NCI-H2081 treated with DMSO at 0.1 percent for 48 hours (cell line): ENCODE measurements at places on chromosomes 16 and 17.

GRCh38 chr16:65523283-65523944, 401.6 kb upstream of the CDH11 start:
- DNase-seq: no peak

GRCh38 chr17:35160354-35161201, 13.0 kb downstream of the UNC45B start:
- no peak for DNase-seq

GRCh38 chr17:38421171-38421841, 7.0 kb upstream of the ARHGAP23 start:
- no peak for DNase-seq

DNA sequence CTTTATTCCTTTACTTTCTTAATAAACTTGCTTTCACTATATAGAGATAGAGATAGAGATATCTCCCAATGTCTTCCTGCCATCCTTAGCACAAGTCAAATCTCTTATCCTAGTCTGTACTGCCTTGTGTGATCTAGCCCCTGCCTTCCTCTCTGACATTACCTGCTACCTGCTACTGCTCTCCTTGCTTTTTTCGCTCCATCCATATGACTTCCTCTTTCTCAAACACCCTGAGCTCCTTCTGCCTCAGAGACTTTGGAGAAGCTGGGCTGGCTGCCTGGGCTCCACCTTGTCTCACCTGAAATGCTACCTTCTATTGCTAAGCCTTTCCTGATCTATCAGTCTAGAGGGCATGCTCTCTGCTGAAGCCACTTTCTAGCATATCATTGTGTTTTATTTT, 24.7 kb upstream of the WSB1 start:
- DNase-seq: no peak

DNA sequence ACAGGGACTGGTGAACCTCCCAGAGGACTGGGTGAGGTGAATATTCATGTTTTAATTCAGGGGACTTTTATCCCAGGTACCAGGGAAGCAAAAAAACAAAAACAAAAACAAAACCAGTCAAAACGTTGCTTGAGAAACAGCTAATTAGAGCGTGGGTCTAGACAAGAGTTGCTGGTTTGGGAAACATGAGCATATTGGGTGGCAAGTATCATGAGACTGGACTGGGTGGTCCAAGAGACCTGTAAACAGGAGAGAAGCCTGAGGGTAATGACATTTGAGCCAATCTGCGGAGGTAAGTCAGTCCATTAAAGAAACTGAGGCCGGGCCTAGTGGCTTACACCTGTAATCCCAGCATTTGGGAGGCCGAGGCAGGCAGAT, 11.5 kb upstream of the BPTF start:
- no peak for DNase-seq

- DNase-seq: no peak
Measured at GRCh38 chr16:88434746-88435145, 18.3 kb upstream of the ZFPM1 start.

DNA sequence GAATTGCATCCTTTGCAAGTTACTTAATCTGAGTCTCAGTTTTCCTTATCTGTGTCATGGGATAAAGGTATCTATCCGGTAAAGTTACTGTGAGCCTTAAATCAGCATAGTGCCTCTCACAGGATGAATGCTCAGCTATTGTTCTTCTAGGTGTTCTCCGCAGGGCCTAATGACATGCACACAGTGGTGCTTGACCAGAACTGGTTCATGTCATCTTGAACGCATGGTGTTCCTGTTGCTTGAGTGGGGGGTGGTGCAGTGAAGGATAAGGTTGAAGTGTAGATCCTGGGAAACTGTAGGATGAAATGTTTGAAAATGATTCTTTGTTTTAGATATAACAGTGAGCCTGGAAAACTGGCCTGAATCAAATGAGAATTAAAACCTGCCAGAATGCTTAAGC, 4.0 kb downstream of the KRT40 start:
- no peak for DNase-seq

GRCh38 chr17:1956134-1956533, 69.0 kb downstream of the RTN4RL1 start:
- DNase-seq: no peak

DNA sequence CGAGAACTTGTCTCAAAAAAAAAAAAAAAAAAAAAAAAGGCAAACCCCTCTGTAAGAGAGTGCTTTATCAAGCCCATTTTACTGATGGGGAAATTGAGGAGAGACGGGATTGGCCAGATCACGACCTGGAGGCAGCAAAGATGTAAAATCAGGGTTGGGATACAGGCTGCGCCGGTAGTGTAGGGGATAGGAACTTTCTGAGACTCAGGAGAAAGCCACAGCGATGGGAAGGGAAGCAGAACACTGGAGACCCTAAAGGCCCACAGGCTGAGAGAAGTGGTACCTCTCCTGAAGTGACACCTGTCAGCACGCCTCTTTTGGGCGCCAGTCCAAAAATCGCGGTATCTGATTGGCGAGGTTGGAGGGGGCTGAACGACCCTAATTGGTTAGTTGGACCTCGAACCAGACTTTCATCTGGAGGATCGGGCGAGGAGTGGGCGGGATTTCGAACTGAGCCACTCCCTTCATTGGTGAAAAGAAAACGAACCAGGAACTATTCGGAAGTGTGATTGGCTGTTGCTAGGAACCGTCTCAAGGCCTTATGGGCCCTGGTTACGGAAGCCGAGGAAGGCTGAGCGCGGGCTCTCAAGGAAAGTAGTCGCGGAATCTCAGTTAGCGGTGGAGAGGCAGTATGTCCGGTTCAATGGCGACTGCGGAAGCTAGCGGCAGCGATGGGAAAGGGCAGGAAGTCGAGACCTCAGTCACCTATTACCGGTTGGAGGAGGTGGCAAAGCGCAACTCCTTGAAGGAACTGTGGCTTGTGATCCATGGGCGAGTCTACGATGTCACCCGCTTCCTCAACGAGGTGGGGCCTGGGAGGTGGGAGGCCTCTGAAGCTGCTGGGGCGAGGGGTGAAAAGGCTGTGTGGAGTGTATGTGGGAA, at the start of gene CYB5B:
TSS of gene CYB5B (plus strand) at position 567 of the 882 bp plus-strand sequence. CDS start at position 632, 65 bp downstream.
- DNase-seq: peak; percentile 93

GRCh38 chr16:9034056-9034455, 57.4 kb upstream of the HAPSTR1 start:
- DNase-seq: no peak

GRCh38 chr17:77377710-77378235, 237.0 kb downstream of the SEC14L1 start:
- no peak for DNase-seq

DNA sequence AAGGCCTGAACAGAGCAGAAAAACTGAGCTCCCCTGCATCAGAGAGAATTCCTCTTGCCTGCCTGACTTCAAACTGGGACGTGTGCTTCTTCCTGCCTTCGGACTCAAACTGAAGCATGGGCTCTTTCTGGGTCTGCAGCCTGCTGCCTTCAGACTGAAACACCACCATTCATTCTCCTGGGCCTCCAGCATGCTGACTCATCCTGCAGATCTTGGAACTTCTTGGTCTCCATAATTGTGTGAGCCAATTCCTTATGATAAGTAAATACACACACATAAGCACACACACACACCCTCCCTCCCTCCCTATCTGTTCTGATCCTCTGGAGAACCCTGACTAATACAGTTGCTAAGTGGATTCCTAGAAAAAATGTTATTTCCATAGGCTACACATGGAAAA, 874.3 kb upstream of the EEF2KMT start:
- DNase-seq: no peak

DNA sequence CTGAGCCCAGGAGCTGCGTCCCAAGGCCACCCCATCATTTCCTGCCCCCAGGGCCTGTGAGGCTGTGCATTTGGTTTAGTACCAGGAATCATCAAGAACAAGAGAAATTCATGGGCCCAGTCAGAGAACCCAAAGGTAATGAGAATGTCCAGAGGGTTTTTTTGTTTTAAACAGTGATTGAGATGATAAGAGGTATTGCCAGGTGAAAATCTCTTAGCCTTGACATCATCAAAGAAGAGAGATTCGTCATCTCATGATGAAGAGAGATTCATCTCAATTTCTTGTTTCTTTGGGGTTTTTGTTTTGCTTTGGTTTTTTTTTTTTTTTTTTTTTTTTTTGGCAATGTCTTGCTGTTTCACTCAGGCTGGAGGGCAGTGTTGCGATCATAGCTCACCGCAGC, 170.6 kb upstream of the CACNG5 start:
- DNase-seq: no peak

DNA sequence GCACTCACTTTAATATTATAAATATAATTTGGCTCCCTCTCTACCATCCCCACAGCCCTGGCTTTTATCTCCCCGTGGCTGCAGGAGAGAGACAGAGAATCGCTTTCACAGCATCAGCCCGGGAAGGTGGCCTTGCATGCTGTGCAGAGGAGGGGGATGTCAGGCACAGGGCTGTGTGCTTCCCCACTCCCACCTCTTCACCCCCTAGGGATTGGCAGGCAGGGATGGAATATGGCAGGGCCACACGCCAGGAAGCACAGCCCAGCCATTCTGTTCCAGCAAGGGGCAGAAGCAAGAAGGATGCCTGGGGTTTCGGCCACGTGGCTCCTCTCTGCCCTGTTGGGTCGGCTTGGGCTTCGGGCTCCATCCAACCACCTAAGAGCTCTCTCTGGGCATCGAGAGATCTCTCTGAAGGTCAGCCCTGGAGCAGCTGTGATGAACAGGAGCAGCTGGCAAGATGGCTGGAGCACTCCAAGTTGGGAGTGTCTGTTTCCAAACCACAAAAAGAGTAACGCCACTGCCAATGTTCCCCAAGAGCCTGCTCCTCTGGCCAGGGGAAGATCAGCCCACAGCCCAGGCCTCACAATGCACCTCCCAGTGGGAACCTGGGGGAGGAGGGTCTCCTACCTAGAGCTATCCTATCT, 223.2 kb downstream of the C16orf78 start:
- DNase-seq: no peak

- no peak for DNase-seq
Measured at GRCh38 chr16:920051-920681, 50.6 kb downstream of the LMF1 start.

DNA sequence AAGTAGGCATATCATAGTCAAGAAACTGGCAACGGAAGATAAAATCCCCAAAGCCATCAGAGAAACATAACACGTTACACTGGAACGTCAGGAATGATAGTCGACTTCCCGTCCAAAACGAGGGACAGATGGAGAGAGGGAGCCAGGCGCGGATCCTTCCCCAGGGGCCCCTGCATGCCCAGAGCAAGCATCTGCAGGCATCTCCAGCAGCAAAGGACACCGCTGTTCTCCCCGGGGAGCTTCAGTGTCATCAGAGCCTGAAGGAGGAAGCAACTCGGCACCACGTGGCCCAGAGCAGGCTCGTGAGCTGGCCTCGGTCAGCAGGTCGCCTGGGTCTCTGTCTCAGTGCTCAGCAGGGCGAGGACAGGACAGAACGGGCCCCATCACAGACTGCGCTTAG, 50.1 kb downstream of the LMF1 start:
- no peak for DNase-seq

GRCh38 chr16:16015849-16016248, 66.4 kb downstream of the ABCC1 start:
- no peak for DNase-seq

DNA sequence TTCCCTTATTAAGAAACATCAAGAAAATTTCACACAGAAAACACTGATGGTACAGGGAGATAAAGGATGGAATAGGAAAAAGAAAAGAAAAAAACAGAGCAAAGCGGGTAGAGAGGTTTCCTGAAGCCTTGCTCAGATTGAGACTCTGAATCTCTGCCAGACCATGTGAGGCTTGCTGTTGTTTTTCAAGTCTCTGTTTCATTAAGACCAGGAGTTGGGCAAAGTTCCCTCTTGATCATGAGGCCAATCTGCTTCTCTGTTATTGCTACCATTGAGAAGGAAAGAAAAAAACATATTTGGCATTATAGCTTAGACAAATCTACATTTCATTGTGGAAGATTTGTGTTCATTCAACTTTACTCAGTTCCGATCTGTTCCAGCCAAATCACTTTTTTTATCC, 201.6 kb upstream of the SOX9 start:
- DNase-seq: no peak

DNA sequence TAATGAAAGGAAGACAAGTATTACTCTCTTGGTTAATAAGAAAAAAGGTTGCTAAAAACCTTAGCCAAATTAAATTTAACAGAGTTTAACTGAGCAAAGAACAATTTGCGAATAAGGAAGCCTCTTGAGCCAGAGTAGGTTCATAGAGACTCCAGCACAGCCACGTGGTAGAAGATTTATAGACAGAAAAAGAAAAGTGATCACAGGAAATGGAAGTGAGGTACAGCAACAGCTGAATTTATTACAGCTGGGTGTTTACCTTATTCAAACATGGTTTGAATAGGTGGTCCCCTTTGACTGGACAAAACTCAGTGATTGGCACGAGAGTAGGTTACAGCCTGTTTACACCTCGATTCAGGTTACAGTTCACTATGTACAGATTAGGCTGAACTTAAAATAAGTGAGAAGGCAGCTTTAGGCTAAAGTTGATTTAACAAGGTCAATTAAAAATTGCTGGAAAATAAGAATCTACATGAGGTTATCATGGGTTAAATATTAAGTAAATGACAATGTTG, 3.3 kb upstream of the CCL15 start:
- no peak for DNase-seq

DNA sequence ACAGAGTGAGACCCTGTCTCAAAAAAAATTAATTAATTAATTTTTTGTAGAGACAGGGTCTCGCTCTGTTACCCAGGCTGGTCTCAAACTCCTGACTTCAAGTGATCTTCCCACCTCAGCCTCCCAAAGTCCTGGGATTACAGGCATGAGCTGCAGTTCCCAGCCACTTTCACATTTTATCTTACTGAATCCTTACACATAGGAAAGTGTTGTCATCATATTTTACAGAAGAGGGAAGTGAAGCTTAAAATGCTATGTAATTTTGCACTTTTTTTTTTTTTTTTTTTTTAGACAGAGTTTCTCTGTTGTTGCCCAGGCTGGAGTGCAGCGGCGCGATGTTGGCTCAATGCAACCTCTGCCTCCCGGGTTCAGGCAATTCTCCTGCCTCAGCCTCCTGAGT, 21.1 kb upstream of the ZNF629 start:
- no peak for DNase-seq

- no peak for DNase-seq
Measured at GRCh38 chr16:14491861-14492529, 138.1 kb downstream of the PARN start.

DNA sequence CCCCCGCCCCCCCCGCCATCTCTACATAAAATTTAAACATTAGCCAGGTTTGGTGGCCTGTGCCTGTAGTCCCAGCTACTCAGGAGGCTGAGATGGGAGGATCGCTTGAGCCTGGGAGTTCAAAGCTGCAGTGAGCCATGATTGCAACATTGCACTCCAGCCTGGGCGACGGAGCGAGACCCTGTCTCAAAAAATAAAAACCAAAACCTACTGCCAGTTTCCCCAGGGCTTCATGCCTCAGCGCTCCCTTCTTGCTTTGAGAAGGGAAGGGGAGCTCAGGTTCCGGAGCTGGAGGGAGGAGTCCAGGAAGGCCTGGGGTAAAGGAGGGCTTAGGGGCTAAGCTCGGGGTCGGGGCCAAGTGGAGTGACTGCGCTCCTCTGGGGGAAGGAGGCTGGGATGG, 20.5 kb downstream of the PLCD3 start:
- no peak for DNase-seq

DNA sequence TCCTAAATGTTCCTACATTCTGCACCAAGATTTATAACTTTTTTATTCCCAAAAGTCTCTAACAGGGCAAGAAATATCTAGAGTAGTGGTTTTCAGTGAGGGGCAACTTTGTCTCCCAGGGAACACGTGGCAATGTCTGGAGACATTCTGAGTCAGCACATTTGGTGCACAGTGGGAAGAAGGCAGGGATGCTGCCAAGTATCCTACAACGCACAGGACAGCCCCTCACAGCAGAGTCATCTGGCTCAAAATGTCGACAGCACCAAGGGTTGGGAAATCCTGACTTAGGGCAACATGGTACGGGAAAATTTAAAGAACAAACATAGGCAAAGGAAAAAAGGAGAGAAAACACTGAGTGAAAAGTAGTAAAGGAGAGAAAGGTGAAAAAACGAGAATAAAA, 61.8 kb downstream of the SMG6 start:
- no peak for DNase-seq

GRCh38 chr17:29566473-29567303, at the start of gene ABHD15:
Gene ABHD15 (minus strand): TSS chr17:29567037. CDS start chr17:29566966, 71 bp downstream.
- no peak for DNase-seq
